ENCODE measurements at places on chromosomes 5 and 9.

DNA sequence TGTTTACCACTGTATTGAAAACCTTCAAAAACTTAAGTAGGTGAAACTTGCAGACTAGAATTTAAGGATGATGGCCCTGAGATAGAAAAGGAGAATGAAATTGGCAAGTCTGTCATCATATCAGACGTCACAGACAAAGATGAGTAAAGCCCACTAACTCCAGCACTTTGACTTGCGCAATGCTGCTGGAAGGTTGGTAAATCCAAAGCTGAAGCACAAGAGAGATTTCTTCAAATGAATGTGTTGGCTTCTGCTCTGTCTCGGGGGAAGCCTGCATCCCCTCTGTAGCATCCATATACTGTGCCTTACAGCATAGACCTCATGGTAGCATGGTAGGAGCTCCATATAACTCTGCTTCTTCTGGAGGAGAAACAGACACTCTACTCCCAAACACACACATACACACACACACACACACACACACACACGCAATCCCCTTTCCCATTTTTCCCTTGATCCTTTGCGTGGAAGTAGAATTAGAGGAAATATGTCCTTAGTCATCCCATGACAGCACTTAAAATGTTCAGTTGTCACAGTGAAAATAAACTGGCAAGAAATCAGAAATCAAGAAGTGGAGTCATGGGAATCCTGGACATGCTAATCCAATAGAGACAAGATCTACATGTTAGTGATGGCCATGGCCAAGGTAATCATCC, 241.5 kb downstream of the NR3C1 start:
- peak; percentile 86 for DNase-seq

GRCh38 chr5:142317173-142317572, 7.6 kb downstream of the SPRY4 start:
- no peak for DNase-seq

DNA sequence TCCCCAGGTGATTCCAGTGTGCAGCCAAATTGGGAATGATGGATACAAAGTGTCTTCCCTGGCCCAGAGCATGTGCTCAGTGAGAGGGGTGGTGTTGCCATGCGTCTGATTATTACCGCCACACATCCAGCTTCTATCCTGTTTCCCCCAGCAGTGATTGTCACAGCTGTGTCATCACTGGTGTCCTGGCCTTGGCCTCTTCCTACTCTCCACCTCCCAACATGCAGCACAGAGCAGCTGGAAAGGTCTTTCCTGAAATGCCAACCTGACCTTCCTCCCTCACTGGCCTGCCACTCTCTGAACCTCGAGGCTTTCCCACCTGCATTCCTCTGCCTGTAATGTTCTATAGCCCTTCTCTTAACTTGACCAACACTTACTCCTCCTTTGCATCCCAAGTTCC, 60.0 kb downstream of the TMOD1 start:
- DNase-seq = no peak

DNA sequence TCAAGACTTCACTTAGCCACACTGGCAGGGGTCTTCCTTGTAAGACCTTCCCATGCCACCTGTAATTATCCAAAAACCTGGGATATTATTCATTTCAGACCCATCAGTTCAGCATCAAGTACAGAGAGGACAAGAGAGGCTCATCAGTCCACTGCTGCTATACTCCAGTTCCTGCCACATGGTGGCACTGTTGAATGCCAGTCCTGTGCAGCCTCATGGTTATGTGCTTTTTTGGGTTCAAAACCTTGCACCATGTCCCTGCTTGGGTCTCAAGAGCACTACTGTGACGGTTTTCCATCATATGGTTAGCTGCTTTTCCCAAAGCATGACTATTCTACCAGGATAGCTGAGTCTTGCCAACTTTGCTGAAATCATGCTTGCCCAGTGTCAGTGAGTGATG, 8.5 kb downstream of the PTGS1 start:
- DNase-seq = no peak

- peak; percentile 85 for DNase-seq
These were observed 51.7 kb upstream of the TUT7 start for GRCh38 chr9:86405926-86406325.

- DNase-seq = no peak
These were observed 9.9 kb downstream of the FSD1L start for GRCh38 chr9:105457560-105458294.

GRCh38 chr5:171978519-171978918, 27.9 kb downstream of the FBXW11 start:
- DNase-seq = no peak

GRCh38 chr5:57499262-57500050, 16.8 kb upstream of the ACTBL2 start:
- peak; percentile 49 for DNase-seq

DNA sequence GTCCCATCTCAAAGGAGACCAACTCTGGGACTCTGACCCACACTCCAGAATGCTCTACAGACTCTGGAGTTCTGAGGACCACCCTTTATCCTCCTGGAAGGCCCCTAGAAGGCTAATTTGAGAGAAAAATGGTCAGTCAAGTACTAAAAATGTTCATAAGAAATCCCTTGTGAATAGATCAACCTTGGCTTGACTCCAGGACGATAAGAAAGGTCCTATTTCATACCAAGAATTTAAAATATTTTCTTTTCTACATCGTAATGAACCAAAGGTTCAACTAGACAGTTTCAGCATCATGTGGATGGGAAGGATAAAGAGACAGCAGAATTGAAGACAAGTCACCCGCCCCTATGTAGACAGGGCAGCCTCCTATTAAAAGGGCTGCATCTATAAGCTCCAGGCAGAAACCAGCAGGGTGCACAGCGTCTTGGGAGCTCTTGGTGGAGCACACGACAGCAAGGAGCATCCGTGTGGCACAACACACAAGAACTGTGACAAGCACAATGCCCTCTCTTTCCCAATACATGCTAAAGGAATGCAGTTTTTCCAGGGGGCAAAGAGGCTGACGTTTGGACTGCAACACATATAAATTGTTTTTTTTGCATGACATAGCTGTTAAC, 38.3 kb downstream of the RASEF start:
- no peak for DNase-seq

DNA sequence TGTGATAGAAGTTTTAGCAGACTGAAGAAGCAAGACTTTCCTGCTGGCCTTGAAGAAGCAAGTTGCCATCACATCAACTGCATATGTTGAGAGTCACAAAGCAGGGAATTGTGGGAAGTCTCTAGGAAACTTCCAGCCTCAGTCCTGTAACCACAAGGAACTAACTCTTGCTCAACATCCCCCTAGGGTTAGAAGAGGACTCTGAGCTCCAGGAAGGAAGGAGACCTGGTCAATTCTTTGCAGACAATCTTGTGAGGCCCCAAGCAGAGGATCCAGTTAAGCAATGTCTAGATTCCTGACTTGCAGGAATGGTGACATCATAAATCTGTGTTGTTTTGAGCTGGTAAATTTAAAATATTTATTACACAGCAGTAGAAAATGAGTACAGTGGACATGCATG, 18.6 kb upstream of the ZNF366 start:
- DNase-seq = peak; percentile 95

GRCh38 chr9:7115606-7116005, 357.8 kb downstream of the KDM4C start:
- no peak for DNase-seq

DNA sequence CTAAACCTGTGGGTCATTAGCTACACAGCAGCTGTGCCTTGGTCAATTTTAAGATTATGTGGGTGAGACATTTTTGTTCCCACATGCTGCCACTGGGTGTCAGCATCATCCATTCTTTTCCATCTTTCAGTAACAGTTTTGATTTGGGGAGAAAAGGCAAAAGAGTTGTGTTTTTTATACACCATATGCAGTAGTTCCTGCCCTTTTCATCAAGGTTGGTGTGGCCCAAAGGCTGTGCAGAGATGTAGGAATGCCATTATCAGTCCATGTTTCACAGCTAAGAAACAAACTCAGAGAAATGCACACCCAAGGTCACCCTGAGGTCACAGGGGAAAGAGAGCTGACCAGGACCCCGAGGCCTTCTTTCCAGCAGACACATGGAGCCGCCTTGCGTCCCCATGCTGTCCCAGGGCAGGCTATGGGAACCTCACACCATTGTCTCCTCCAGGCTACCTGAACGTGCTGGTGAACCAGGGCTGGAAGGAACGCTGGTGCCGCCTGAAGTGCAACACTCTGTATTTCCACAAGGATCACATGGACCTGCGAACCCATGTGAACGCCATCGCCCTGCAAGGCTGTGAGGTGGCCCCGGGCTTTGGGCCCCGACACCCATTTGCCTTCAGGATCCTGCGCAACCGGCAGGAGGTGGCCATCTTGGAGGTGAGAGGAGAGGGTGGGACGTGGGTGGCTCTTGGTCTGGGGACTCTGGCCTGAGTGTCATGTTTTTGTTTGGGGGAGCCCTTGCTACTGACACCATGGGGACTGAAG, 27.8 kb upstream of the GRPEL2 start:
- DNase-seq = peak; percentile 27

DNA sequence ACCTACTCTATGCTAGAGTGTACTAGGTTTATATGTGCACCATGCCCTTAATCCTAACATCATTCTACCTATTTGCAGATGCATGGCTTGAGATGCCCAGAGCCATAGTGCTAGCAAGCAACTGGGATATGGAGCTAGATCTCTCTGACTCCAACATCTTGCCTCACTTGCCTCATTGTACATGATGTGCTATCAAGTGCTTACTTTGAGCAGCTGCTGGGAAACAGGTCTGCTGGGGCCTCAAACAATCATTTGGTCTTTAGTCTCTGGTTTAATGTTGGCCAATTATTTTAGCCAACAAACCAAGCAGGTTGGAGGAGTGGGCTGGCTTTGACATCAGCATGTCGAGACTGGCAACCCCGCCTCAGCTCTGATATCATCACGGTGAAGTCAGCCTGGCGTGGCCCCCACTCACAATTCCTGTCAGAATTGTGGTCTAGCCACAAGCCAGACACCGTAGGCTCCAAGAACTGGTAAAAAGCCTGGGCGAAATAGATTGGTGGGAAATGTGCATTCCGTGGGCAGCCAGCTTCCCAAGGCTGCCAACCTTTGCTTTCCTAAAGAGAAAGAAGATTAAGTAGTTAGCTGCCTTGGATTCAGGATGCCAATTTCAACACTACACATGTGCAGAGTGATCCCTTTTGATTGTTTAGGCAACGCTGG, 21.1 kb upstream of the GAS1 start:
- peak; percentile 73 for DNase-seq

DNA sequence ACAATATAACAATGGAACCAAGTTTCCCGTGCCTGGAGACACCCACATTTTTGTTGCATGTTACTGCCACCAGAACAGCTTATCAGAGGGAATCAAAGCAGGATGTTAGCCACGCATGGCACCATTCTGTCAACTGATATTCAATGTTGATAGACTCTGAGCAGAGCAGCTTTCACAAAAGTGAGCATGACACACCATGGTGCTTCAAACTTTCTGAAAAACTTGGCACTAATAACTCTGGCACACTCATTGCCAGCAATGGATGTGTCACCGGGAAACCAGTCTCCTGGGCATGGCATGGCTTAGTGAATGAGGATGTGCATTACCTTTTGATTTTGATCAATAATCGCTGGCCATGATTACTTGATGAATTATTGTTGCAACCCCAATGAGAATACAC, 19.7 kb downstream of the NIPSNAP3B start:
- DNase-seq = no peak

DNA sequence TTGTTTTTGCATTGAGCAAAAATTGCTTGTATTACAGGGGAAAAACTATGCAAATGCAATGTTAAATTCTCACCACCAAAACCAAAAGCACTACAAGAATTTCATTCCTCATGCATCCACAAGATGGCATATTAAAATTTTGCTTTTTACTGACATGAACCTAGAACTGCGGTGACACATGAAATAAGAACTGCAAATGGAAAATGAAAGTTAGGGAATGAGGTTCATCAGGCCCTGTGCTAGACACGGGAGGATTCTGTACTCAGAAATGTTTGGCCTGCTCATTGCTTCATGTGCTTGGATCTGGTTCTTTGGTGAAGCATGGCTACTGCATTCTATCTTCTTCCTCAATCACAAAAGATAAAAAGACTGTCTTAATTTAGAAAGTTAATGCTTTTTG, 9.1 kb upstream of the RFK start:
- DNase-seq = peak; percentile 85

- no peak for DNase-seq
These were observed 112.4 kb downstream of the ISL1 start for GRCh38 chr5:51495672-51496071.

GRCh38 chr5:1477341-1477740, 32.1 kb upstream of the SLC6A3 start:
- DNase-seq = no peak

- peak; percentile 59 for DNase-seq
These were observed 781 bp downstream of the FOXD1 start for GRCh38 chr5:73447530-73448462.

DNA sequence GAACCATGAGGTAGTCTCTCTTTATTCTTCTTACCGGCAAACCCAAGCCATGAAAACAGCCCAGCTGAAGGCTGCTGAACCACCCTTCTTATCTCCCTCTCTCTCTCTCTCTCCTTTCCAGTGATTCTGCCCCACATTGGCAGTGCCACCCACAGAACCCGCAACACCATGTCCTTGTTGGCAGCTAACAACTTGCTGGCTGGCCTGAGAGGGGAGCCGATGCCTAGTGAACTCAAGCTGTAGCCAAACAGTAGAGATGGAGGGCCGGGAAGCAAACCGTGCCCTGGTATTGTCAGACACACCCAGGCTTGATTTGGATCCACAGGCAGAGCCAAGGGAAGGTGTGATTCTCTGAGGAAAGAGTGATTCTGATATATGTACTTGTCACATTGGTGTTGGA, 14.0 kb downstream of the GRHPR start:
- DNase-seq = no peak

DNA sequence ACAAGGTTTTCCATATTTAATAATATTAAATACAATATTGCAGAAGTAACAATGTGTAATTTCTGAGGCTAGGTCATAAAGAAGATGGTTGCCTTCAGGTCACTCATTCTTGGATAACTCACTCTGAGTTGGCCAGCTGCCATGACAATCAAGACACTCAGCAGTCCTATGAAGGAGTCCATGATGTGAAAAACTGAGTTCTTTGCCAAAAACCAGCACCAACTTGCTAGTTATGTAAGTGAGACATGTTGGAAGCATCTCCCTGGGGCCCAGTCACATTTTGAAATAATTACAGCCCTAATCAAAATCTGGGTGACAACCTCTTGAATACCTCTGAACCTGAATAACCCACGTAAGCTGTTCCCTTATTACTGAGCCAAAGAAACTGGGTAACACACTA, 453.2 kb downstream of the CDH18 start:
- DNase-seq = no peak

- DNase-seq = peak; percentile 95
These were observed 85.1 kb downstream of the FGF1 start for GRCh38 chr5:142600611-142601358.

DNA sequence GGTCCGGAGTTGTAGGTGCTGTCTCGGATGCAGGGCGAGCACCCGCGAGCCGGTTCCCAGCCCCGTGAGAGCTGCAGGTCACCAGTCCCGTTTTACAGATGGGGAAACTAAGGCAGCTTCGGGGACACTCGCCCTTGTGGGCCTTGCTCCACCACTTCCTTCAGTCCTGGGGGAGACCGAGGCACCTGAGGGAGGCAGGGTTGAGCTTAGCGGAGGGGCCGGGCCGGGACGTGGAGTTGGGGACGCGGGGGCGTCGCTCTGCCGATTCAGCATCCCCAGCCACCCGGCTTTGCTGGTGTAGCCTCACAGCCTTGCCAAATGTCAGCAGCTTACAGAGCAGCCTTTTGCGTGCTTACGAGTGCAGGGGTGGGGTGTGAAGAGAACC, 530 bp downstream of the BBLN start:
- DNase-seq = no peak

All from fibroblast of gingiva (primary cell).